ENCODE measurements at places on chromosomes 5 and 9.

GRCh38 chr9:97966493-97966892 lies 16.6 kb upstream of the ANP32B start:
- no peak for DNase-seq

GRCh38 chr9:16352791-16353401 lies 517.6 kb downstream of the BNC2 start:
- no peak for DNase-seq

DNA sequence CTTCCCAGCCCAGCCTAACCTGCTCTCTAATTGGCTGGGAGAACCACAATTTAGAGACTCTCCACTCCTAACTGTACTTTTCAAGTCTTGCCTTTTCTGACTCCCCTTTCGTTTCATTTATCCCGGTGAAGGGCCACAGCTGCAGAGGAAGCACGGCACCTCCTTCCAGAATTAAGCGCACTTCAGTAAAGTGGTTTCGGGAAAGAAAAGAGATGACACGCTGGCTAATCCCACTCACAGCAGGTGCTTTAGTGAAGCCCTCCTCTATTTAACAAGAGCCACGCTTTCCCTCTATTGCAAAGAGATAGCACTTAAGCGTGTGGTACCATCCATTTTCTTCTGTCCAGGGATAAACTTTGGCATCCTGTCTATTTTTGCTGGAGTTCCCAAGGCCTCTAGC lies 4.8 kb downstream of the DNAH5 start:
- no peak for DNase-seq

GRCh38 chr5:163306421-163306820 lies 131.0 kb upstream of the CCNG1 start:
- DNase-seq = no peak

- DNase-seq = no peak
These were observed 386.1 kb upstream of the KIF2A start for GRCh38 chr5:61919920-61920319.

GRCh38 chr5:95884017-95884325 lies 61.4 kb upstream of the GLRX start:
- DNase-seq = no peak

- no peak for DNase-seq
These were observed 36.8 kb upstream of the NIPBL start for GRCh38 chr5:36839489-36840476.

DNA sequence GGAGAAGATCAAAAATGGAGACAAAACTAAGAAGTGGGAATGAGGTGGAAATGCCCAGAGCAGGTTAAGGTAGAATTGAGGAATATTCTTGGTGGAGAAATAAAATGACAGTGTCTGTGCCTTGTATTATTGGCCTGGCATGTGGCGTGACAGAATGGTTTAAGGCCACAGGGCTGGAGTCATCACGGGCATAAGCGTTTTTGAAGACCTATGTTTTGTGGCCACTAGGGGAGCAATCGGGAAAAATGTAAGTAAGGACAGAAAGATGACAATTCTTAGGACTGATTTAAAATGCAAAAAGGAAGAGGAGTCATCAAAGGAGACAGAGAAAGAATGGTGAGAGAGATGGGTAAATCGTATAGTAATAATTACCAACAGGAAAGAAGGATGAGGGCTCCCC lies 72.2 kb upstream of the EPB41L4A start:
- no peak for DNase-seq

All from stimulated activated CD4-positive, alpha-beta T cell treated with anti-CD3 and anti-CD28 coated beads, Interleukin-12 subunit alpha, Interleukin-12 subunit beta, amount 100 ng/mL, for 4 hours (primary cell).